NCI-H1105 treated with DMSO at 0.1 percent for 48 hours (cell line): ENCODE measurements at places on chromosomes 3 and 15.

- DNase-seq = no peak
These were observed 4.0 kb downstream of the ULK3 start for GRCh38 chr15:74838746-74839525.

- no peak for DNase-seq
These were observed 39.6 kb downstream of the VGLL3 start for GRCh38 chr3:86951322-86951721.

- DNase-seq = no peak
These were observed 5.2 kb downstream of the LINS1 start for GRCh38 chr15:100596792-100597191.

DNA sequence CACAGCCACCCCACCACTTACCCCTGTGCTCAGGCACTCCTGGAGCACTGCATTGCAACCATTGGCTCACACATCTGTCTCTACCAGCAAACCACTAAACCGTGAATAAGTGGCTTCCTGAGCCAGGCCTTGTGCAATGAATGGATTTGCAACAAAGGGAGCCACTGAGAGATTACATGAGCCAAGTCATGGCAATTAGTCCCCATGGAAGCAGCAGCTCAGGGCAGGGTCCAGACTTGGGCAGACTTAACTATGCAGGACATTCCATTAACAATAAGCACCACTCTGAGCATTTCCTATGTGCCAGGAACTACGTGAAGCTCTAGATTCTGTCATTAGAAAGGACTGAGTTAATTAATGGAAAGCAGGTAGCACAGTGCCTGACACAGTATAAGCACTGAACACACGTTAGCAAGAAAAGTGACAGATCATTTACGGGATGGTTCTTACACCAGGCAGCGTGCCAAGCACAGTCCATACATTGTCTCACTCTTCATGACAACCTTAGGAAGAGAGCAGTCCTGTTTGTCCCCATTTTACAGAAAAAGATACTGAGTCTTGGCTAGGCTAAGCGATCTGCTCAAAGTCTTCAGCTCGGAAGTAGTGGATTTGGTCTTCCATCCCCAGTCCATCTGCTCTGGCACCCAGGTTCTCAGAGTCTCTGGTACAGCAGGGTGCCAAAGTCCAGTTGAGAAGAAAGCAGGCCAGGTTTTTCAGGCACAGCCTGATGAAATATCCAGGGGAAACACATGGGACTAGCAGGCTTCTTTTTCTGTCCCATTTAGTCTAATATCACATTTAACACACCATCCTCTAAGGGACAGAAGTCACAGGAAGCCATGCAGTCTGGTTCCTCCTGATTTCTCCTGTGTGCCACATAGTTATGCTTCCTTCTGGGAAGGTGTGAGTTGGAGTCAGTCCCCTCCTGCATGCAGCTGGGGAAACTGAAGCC lies 44.1 kb downstream of the LIPC start:
- peak; percentile 95 for DNase-seq

- no peak for DNase-seq
These were observed 325.2 kb upstream of the ARL6 start for GRCh38 chr3:97439373-97439772.

GRCh38 chr15:31382713-31383045 lies 56.0 kb downstream of the KLF13 start:
- DNase-seq = no peak

DNA sequence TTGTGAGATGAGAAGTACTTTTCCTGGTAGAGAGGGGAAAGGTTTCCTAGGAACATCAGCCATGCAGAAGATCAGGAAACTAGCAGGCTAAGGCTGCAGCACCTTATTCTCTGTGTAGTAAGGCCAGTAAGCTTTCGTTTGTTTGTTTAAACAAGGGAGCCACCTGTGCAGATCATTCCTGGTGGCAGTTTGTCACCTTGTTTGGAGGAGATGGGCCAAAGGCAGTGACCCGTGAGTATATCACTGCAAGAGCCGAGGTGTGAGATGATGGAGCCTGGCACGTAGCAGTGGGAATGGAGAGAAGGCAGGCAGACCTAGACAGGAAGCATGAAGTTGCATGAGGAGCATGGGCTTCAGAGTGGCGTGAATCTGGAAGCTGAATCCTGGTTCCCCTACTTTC lies 19.6 kb downstream of the ATG7 start:
- DNase-seq = no peak

DNA sequence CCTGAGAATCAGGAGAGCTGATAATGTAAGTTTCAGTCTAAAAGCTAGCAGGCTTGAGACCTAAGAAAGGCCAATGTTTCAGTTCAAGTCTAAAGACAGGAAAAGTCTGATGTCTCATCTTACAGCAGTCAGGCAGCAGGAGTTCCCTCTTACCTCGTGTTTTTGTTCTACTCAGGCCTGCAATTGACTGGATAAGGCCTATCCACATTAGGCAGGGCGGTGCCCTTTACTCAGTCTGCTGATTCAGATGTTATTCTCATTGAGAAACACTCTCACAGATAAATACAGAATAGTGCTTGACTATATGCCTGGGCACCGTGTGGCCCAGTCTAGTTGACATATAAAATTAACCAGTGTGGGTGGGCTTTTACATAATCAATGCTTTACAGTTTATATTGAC lies 122.4 kb downstream of the NR1D2 start:
- no peak for DNase-seq

DNA sequence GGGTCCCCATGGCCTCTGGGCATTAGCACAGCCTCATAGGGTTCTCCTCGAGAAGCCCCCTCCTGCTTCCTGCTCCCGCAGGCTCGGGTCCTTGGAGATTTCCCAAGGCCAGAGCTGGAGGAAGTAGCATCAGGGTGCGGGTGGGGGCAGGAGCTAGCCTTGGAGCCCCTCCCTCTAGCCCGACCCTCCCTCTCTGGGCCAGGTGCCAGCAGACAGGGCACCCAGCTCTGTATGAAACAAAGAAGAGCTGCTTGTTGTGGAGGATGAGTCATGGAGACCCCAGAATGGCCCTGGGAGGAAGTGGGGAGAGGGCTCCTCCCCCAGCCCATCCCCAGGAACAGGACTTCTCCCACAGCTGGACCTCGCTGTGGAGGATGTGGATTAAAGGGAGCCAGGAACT lies 29.2 kb downstream of the EPHB3 start:
- peak; percentile 18 for DNase-seq

GRCh38 chr3:16658925-16659793 lies 53.9 kb upstream of the DAZL start:
- no peak for DNase-seq

- DNase-seq = no peak
These were observed 1256.5 kb downstream of the SI start for GRCh38 chr3:163821841-163822240.

- DNase-seq = no peak
These were observed 44.1 kb downstream of the KLHL25 start for GRCh38 chr15:85750319-85751290.

DNA sequence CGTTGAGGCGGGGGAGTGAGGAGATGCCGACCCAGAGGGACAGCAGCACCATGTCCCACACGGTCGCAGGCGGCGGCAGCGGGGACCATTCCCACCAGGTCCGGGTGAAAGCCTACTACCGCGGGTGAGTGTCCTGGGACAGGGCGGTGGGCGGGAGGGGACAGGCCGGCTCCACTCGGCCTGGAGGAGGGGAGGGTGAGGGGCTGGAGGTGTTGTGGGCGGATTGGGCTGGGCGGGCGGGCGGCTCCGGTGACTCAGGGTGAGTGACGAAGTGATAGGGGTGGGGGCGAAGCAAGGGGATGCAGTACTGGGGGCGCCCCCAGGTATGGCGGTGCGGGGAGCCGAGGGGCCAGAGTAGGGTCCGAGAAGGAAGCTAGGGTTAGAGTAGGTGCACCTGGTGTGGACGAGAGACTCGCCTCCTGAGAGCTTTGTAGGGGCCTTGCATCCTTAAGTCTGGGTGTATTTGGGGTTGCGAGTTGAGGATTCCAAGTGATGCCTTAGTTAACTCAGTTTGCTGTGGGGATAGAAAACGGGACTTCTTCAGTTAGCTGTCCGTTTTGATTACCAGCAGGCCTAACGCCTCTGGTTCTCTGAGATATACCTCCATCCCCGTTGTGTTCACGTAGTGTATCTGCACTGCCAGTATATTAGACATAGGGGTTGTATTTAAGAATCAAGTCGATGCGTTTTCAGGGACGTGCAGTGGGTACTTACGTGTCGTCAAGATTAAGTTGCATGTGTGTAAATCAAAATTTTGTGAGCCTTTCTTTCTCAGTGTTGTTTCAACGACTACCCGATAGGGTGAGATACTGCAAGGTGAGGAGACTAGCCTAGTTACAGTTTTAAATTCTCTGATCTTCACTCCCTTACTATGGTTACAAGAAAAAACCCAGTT lies 670 bp downstream of the PRKCI start:
- peak; percentile 38 for DNase-seq

DNA sequence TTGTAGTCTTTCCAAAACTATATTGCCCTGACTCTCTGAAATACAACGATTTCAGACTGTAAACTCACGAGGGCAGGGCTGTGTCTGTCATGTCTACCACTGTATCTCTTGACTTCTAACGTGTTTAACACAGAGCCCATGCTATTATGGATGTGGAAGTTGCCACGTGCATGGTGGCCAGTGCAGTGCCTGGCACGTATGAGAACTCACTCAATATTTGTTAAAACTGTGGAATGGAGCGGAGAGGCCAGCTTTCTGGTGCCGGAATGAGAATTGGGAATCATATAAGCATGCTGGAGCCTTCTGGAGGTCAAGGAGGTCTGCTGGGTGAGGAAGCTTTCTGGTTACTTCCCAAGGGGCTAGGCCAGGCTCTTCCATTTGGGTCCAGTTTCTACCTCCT lies 220.6 kb upstream of the LYSMD4 start:
- no peak for DNase-seq

- peak; percentile 34 for DNase-seq
These were observed 756 bp downstream of the CLPX start for GRCh38 chr15:65184305-65184867.

DNA sequence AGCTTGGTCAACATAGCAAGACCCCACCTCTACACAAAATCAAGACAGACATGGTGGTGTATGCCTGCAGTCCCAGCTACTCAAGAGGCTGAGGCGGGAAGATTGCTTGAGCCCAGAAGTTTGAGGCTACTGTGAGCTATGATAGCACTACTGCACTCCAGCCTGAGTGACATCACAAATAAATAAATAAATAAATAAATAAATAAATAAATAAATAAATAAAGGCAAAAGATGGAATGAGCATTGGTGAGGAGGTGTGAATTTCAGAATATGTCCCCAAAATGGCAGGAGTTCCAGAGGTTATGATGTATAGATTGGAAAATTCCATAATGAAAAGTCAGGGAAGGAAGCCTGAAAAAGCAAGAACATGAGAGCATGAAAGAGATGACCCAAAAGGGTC lies 249.9 kb downstream of the MEX3B start:
- no peak for DNase-seq

DNA sequence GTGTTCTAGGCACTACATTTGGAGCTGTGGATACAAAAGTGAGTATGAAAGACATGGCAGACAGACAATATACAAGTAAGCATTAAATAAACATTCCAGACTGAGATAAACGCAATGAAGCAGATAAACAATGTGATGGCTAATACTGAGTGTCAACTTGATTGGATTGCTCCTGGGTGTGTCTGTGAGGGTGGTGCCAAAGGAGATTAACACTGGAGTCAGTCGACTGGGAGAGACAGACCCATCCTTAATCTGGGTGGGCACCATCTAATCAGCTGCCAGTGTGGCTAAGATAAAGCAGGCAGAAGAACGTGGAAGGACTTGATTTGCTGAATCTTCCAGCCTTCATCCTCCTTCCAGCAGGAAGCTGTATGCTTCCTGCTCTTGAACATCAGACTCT lies 77.2 kb downstream of the CADPS start:
- DNase-seq = no peak

- DNase-seq = no peak
These were observed at the start of gene CCDC80 for GRCh38 chr3:112640930-112641801. Gene CCDC80, minus strand, starts transcription at chr3:112641143. Its CDS starts 1,238 bp downstream, at chr3:112639905.

GRCh38 chr3:30502742-30503073 lies 103.7 kb upstream of the TGFBR2 start:
- DNase-seq = no peak
